ENCODE measurements at places on chromosomes 2 and 18.

DNA sequence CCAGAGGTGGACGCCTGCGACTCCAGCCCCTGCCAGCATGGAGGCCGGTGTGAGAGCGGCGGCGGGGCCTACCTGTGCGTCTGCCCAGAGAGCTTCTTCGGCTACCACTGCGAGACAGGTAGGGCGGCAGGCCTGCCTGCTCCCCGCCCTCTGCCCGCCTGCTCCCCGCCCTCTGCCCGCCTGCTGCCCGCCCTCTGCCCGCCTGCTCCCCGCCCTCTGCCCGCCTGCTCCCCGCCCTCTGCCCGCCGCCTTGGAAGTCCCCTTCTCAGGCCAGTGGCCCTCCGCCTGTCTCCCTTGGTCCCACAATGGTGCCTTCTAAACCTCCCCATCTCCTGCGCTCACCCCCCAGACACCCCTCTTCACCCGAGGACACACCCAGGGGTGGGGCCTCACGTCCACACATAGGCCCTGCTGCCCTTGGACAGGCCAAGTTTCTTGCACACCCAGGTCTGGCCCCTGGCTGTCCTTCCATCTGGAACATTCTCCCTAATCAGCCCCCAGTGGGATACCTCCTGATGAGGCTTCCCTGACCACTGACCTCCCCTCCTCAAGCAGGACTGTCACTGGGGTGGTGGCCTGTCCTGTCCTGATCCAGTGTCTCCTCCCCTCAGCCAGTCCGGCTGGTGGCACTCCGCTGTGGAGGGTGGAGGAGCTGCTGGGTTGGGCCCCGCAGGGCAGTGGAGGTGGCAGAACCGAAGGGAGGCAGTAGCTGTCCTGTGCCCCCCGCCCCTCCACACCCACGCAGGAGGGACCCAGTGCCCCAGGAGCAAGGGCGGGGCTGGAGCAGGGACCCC, 37.9 kb downstream of the MTERF4 start:
- no peak for DNase-seq

DNA sequence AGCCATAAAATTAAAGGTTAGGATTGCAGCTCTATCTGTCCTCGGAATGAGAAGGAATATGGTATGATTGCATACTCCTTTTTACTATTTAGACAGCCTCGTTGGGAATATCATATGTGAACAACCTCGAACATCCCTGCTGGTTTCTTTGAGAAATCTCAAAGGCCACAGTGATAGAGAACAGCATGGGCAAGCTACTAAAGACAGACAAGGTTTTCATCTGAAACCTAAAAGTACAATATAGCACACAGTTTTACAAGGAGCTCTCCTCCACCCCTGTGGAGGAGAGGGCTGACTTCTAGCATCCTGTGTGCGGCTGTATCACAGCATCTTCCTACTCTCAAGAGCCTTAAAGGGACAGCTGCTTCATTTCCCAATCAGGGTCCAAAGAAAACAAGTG, 104.3 kb downstream of the VWC2L start:
- DNase-seq, result no peak

GRCh38 chr2:16013359-16013911, 73.1 kb downstream of the MYCN start:
- no peak for DNase-seq

DNA sequence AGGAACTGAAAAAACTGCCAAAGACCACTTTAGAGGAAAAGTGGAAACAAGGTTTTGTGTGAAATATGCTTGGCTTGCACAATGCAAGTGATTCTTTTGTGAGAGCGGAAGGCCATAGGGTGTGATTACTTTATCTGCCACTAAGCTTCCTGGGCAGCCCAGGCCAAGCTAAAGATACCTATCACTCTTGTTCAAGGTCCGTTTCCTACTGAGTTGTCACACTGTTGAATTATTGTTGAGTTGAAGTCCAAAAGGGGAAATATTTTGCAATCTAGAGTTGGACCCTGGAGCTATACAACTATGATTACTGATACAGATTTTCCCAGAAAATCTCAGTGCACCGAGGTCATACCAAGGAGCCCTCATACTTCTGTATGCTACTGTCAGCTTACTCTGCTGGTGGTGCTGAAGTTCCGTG, 72.7 kb upstream of the CTAGE1 start:
- DNase-seq, result no peak

DNA sequence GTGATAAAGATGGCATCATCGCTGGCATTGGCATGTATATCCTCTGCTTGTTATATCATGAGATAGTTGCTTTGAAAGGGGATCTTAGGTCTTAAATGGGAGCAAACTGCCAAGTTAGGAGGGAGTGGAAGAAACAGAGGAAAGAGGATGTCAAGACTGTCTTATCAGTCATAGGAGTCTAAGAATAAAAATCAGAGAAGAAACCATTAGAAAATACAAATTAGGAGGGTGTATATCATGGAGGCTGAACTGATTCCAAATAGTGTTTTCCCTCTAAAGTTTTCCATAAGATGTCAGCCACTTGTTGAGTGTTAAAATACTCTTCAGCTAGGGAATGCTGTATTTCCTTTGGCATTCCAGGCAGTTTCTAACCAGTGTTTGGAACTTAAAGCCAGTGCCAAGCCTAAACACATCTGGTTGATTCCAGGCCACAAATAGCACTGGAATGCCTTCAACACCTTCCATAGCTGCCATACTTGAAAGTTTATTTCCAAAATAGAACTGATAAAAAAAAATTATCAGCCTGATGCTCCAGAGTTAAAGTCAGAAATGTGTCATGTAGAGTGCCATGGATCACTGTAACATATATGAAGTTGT, 129.4 kb downstream of the ZEB2 start:
- peak; percentile 62 for DNase-seq

Measured in fibroblast of skin of back (primary cell).